ENCODE measurements at places on chromosomes 4 and X. TPM values are rescaled to one million over a fixed set of nuclear protein-coding genes. Genes with fewer than 3 reads are reported as not detected.

- no peaks in the 10 kb centered on the region for H3K27me3 ChIP-seq
- H3K4me3 ChIP-seq = no peak overlapping the region
- H3K4me1 ChIP-seq = no peaks in the 10 kb centered on the region
- H3K36me3 ChIP-seq = no peaks in the 10 kb centered on the region
These were observed 1030.3 kb upstream of the LCORL start for GRCh38 chr4:19051831-19052230.

DNA sequence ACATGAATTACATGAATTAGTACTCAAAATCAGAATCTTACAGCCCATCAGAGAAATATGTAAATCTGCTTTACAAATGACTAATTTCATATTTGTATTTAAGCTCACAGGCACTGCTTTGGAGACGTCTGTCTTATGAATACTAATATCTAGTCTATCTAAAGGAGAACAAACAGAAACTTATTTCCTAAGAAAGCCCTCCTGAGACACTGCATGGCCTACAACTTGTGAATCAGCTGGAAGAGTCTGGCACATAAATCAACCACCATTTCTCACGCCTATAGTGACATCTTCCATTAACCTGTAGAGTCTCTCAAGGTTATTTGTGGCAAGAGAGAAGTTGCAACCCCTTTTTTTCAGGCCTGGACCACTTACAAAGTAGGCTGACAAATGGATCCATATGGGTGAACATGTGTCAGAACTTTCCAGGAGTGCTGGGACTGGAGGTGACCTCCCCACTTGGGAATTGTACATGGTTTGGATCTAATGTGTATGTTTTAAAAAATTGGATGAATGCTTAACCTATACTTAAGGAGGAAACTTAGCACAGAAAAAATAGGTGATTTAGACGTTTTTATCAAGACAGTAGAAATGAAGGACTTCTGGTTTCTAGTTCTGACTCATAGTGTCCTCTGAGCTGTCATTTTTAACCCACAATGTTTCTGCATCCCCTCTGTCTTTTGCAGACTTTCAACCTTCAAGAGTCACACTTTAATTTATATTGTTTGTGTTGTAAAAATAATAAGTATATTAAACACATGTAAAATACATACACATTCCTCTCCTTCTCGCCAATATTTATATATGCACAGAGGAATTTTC is 83.2 kb upstream of the ARHGAP24 start:
- peaks cover 4% of the 10 kb centered on the region for H3K4me1 ChIP-seq
- no peak overlapping the region for H3K4me3 ChIP-seq
- DNase-seq = no peak
- no peaks in the 10 kb centered on the region for H3K27me3 ChIP-seq
- H3K36me3 ChIP-seq = no peaks in the 10 kb centered on the region
- no peak overlapping the region for H3K27ac ChIP-seq

GRCh38 chr4:145501051-145501660 is 19.5 kb downstream of the SMAD1 start:
- H3K4me3 ChIP-seq = no peak overlapping the region
- DNase-seq = no peak
- no peaks in the 10 kb centered on the region for H3K4me1 ChIP-seq
- H3K27ac ChIP-seq = peak overlapping the region; percentile 2

- no peaks in the 10 kb centered on the region for H3K36me3 ChIP-seq
- no peaks in the 10 kb centered on the region for H3K4me1 ChIP-seq
- no peaks in the 10 kb centered on the region for H3K27me3 ChIP-seq
- no peak overlapping the region for H3K27ac ChIP-seq
- H3K4me3 ChIP-seq = no peak overlapping the region
- no peak for DNase-seq
These were observed 516.3 kb downstream of the BCOR start for GRCh38 chrX:39581411-39581810.

The NCAPG gene
- 0.20 TPM for total RNA-seq

DNA sequence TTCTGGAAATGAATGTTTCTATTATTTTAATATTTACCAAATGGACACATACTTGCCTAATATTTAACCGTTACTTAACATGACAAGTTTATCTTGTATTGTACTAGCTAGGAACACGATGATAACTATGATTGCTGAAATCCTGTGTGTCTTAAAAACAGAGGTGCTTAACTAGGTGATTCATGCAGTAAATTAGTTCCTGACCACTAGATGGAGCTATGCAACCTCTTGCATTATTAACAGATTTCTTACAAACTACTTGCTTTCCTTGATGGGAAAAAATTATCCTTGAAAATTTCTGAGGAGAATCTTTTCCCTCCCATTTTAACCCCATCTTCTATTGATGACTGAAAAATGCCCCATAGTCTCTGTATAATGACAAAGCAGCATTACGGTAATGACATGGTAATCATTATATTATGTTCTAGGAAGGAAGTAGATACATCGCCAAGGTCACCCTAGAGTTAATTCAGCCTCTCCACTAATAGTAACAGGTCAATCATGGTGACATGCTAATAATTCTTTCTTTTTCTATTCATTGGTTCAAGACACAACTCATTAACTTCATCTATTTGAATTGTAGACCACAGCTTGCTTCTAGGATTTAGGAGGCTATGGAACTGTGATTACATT is 844.2 kb downstream of the RAPGEF2 start:
- DNase-seq = no peak
- H3K4me3 ChIP-seq = no peak overlapping the region
- no peaks in the 10 kb centered on the region for H3K27me3 ChIP-seq

The PCDH7 gene
- total RNA-seq = 6.6 TPM

The LRIT3 gene
- total RNA-seq = not detected

GRCh38 chr4:1318488-1319213 is 28.4 kb upstream of the UVSSA start:
- no peak for DNase-seq
- no peaks in the 10 kb centered on the region for H3K27me3 ChIP-seq
- H3K4me1 ChIP-seq = peaks cover 5% of the 10 kb centered on the region
- no peak overlapping the region for H3K4me3 ChIP-seq
- peaks cover 83% of the 10 kb centered on the region for H3K36me3 ChIP-seq

DNA sequence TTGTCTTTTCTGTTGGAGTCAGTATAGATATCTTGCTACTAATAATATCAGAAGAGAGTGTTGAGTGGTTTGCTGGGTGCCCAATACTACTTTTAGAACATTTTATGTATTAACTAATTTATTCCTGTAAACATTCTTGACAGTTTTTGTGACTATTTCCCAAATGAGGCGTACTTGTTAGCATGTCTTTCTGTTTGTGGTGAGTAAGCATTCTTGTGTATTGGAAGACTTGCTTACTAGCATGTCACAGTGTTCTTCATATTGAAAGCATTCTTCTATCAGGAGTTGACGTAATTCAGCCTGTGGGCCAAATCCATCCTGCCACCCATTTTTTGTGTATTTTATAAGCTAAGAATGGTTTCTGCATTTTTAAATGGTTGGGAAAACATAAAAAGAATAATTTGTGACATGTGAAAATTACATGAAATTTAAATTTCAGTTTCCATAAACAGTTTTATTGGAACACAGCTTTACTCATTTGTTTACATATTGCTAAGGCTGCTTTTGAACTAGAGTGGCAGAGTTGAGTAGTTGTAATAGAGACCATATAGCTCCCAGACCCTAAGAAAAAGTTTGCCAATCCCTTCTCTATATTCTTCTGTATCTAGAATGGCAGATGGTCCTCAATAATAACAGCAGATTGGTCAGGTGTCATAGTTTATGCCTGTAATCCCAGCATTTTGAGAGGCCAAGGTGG is 20.4 kb downstream of the REPS2 start:
- H3K27ac ChIP-seq = no peak overlapping the region
- H3K4me1 ChIP-seq = no peaks in the 10 kb centered on the region
- H3K4me3 ChIP-seq = no peak overlapping the region
- H3K36me3 ChIP-seq = no peaks in the 10 kb centered on the region
- no peak for DNase-seq

The AREG gene
- 26.6 TPM for total RNA-seq

The MAGED4 gene
- total RNA-seq = 0.75 TPM

DNA sequence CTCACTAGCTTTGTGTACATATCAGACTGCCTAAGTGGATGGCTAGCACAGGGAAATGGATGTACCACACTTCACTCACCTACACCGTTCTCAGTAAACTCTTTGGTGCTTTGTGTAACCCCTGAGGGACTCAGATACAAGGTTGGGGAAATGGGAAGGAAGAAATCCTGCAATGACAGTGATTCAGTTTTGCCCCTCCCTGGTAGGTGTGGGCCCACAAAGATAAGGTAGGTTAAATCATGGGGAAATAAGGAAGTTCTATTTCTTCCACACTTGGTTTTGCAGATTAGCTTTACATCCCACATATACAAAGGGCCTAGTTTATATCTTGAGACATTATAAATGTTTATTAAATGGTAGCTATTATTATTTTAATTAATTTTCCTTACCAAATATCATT is 197.6 kb upstream of the SPANXN4 start:
- no peak for DNase-seq
- no peak overlapping the region for H3K4me3 ChIP-seq
- no peaks in the 10 kb centered on the region for H3K4me1 ChIP-seq
- no peak overlapping the region for H3K27ac ChIP-seq
- no peaks in the 10 kb centered on the region for H3K27me3 ChIP-seq

DNA sequence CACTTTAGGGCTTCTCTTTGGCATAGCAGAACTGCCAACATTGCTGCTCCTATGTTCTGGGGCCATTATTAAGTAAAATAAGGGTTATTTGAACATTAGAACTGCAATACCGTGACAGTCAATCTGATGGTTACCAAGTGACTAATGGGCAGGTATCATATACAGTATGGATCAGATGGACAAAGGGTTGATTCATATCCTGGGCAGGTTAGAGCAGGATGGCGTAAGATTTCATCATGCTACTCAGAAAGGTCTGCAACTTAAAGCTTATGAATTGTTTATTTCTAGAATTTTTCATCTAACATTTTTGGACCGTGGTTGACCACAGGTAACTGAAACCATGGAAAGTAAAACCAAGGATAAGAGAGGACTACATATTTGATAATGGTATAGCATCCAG is 40.9 kb downstream of the BRCC3 start:
- H3K27ac ChIP-seq = no peak overlapping the region
- DNase-seq = no peak
- H3K36me3 ChIP-seq = no peaks in the 10 kb centered on the region
- H3K27me3 ChIP-seq = no peaks in the 10 kb centered on the region
- H3K4me3 ChIP-seq = no peak overlapping the region
- no peaks in the 10 kb centered on the region for H3K4me1 ChIP-seq

GRCh38 chrX:120660637-120661036 is 30.8 kb upstream of the C1GALT1C1 start:
- no peaks in the 10 kb centered on the region for H3K36me3 ChIP-seq
- DNase-seq = no peak
- H3K4me1 ChIP-seq = no peaks in the 10 kb centered on the region
- H3K27ac ChIP-seq = no peak overlapping the region
- H3K27me3 ChIP-seq = no peaks in the 10 kb centered on the region
- no peak overlapping the region for H3K4me3 ChIP-seq

GRCh38 chrX:53930515-53931380 is 113.5 kb downstream of the PHF8 start:
- no peak for DNase-seq
- no peak overlapping the region for H3K27ac ChIP-seq
- H3K4me1 ChIP-seq = no peaks in the 10 kb centered on the region

The SPANXN4 gene
- total RNA-seq = not detected

The HMX1 gene
- total RNA-seq = not detected

The CLNK gene
- total RNA-seq = not detected

The DDIT4L gene
- total RNA-seq = 10.1 TPM

- DNase-seq = no peak
- no peak overlapping the region for H3K4me3 ChIP-seq
- no peaks in the 10 kb centered on the region for H3K27me3 ChIP-seq
- H3K27ac ChIP-seq = no peak overlapping the region
- no peaks in the 10 kb centered on the region for H3K4me1 ChIP-seq
- no peaks in the 10 kb centered on the region for H3K36me3 ChIP-seq
These were observed 404.1 kb downstream of the GPM6A start for GRCh38 chr4:175407926-175408325.

DNA sequence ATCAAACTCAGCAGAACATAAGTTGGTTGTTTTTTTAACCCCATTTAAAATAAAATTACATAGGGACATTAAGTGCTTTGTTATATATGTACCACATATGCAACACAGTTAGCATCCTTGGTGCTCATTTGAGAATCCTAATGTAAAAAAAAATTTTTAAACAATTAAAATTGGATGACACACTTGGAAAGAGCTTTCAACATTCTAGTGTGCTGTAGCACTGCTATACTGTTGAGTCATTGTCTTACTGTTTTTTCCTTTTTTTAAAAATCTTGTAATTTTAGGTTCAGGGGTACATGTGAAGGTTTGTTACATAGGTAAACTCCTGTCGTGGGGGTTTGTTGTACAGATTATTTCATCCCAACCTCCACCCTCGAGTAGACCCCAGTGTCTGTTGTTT is 12.8 kb downstream of the THAP9 start:
- H3K27me3 ChIP-seq = no peaks in the 10 kb centered on the region
- H3K4me3 ChIP-seq = no peak overlapping the region
- DNase-seq = no peak
- H3K4me1 ChIP-seq = no peaks in the 10 kb centered on the region
- H3K36me3 ChIP-seq = peaks cover 19% of the 10 kb centered on the region

The ZFP92 gene
- 0.85 TPM for total RNA-seq
